ENCODE measurements at places on chromosomes 6 and 20.

- peaks cover 6% of the 10 kb centered on the region for H3K36me3 ChIP-seq
- ATAC-seq, result peak; percentile 25
- H3K27ac ChIP-seq, result peak overlapping the region; percentile 94
- no peaks in the 10 kb centered on the region for H3K27me3 ChIP-seq
Observed at GRCh38 chr6:107822176-107823046, 1.7 kb downstream of the SCML4 start.

GRCh38 chr6:53483423-53484353, 61.2 kb downstream of the GCLC start:
- ATAC-seq, result peak; percentile 49
- H3K27me3 ChIP-seq, result peaks cover 19% of the 10 kb centered on the region
- H3K4me3 ChIP-seq, result peak overlapping the region; percentile 11
- H3K36me3 ChIP-seq, result no peaks in the 10 kb centered on the region
- no peak overlapping the region for H3K27ac ChIP-seq

GRCh38 chr6:111536910-111537527, 54.0 kb upstream of the REV3L start:
- no peak overlapping the region for H3K4me3 ChIP-seq
- peaks cover 17% of the 10 kb centered on the region for H3K4me1 ChIP-seq
- peak overlapping the region; percentile 31 for H3K27ac ChIP-seq
- no peaks in the 10 kb centered on the region for H3K27me3 ChIP-seq
- no peaks in the 10 kb centered on the region for H3K36me3 ChIP-seq

DNA sequence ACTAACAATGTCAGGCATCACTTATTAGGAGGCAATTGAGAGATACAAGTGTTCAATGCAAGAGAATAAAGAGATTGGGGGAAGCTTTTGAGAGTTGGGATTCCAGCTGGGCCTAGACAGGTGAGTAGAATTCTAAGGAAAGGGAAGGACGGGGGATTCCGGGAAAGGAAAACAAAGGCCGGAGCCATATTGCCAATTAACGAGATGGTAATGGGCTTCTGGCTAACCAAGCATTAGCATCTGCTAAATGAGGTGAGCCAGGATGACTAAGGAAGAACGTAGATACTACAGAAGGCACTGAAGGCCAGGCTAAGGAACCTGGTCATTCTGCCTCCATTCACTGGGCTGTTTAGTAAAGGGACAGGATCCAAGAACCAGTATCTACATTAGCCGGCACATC, 10.5 kb downstream of the FYN start:
- H3K27me3 ChIP-seq, result no peaks in the 10 kb centered on the region
- peaks cover 97% of the 10 kb centered on the region for H3K36me3 ChIP-seq
- peaks cover 89% of the 10 kb centered on the region for H3K4me1 ChIP-seq

- H3K4me3 ChIP-seq, result peak within 1 kb of the TSS; percentile 81
- H3K36me3 ChIP-seq, result peaks cover 6% of the 10 kb centered on the region
- no peak within 1 kb of the TSS for H3K27ac ChIP-seq
- H3K27me3 ChIP-seq, result peaks cover 46% of the 10 kb centered on the region
- H3K4me1 ChIP-seq, result peaks cover 14% of the 10 kb centered on the region
Observed at GRCh38 chr6:3227363-3228045, at the start of gene TUBB2B. Gene TUBB2B (minus strand): TSS chr6:3227653. CDS start chr6:3227543, 110 bp downstream.

- peak; percentile 95 for ATAC-seq
- peaks cover 12% of the 10 kb centered on the region for H3K36me3 ChIP-seq
- H3K4me3 ChIP-seq, result peak overlapping the region; percentile 27
- peaks cover 20% of the 10 kb centered on the region for H3K4me1 ChIP-seq
- H3K27me3 ChIP-seq, result no peaks in the 10 kb centered on the region
Observed at GRCh38 chr6:90121982-90122381, 174.7 kb downstream of the BACH2 start.

DNA sequence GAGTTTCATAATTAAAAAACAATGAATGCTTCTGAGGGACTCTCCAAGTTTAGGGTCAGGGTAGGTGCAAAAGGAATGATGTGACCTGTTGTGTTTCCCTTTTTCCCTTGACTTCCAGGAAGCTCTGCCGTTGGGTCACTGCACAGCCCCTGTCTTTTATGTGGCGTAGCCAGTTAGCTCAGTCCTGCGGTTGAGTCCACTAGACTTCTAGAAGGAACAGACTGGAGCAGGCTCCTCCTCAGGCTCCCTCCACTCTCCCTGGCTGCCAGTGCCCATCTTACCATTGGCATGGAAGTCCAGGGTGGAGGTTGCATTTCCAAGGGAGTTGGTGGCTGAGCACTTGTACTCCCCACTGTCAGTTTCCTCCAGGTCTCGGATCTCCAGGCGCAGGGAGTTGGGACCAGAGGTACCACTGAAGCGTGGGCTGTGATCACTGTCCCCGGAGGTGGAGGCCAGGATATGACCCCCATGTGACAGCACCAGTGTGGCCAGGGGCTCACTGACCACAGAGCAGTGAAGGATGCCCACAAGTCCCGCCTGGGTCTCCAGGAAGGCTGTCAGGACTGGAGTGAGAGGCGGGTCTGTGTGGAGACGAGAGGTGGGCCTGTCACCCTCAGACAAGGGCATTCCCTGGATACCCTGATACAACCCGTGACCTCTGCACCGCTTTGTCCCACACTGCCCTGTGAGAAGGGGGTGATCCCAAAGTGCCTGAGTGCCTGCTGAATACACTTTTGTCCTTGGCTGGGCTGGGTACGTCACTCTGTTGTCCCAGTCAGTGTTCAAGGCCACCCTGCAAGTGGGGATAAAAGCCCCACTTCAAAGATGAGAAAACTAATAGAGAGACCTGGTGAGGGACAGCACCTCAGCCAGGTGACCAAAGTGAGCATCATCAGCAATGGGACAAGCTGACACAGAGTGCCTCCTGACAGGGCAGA, 11.1 kb downstream of the SIGLEC1 start:
- H3K27me3 ChIP-seq, result no peaks in the 10 kb centered on the region
- H3K4me1 ChIP-seq, result no peaks in the 10 kb centered on the region

DNA sequence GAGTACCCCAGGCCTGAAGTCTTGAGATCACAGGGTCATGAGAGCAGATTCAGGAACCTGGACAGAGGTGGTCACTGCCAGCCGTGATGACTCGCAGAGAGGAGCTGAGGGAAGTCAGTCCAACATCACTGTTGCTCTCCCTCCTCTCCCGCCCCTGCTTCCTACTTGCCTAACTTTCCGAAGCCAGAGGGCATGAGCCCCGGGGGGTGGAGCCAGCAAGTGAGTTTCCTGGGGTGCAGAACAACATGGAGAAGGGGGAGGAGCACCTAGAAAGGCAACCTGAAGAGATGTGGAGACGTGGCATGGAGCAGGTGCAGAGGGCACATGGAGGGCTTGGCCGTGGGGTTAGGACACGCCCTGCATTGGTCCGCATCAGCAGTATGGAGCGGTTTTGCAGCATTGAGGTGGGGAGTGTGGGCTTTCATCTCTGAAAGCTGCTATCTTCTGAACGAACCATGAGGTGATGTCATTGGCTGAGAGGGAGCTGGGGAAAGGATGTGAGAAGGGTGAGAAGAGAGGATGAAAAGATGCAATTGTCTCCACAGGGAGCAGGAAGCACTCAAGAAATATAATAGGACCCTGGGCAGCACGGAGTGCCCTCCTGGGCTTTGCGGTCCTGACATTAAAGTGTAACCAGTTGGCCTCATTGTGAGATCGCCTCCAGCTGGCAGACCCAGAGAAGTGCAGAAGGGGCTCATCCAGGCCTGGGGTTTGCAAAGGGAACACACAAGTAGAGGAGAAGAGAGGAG, 25.0 kb downstream of the GDAP1L1 start:
- ATAC-seq, result peak; percentile 26
- H3K4me3 ChIP-seq, result no peak overlapping the region
- no peaks in the 10 kb centered on the region for H3K36me3 ChIP-seq

GRCh38 chr20:32337937-32338661, 20.0 kb upstream of the ASXL1 start:
- no peaks in the 10 kb centered on the region for H3K27me3 ChIP-seq
- peaks cover 70% of the 10 kb centered on the region for H3K36me3 ChIP-seq
- no peak overlapping the region for H3K27ac ChIP-seq
- H3K4me3 ChIP-seq, result no peak overlapping the region

DNA sequence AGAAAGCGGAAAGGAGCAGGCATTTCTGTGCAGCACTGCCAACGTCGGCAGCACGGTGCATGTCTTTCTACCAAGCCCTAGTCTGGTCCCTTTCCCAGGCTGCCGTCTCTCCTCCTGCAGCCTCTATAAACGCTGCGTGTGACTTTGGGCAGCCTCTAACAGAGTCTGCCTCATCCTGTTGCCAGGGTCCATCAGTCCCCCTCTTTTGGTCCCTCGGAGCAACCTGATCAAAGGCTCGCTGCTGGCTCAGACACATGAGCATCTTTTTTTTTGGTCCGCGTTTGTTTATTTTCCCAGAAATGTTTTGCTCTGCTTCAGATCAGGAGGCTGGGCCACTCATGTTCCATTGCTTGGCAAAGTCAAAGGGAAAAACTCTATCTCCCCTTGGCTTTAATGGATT, 166.8 kb upstream of the CST7 start:
- H3K4me3 ChIP-seq, result no peak overlapping the region
- no peak for ATAC-seq
- H3K27ac ChIP-seq, result no peak overlapping the region

DNA sequence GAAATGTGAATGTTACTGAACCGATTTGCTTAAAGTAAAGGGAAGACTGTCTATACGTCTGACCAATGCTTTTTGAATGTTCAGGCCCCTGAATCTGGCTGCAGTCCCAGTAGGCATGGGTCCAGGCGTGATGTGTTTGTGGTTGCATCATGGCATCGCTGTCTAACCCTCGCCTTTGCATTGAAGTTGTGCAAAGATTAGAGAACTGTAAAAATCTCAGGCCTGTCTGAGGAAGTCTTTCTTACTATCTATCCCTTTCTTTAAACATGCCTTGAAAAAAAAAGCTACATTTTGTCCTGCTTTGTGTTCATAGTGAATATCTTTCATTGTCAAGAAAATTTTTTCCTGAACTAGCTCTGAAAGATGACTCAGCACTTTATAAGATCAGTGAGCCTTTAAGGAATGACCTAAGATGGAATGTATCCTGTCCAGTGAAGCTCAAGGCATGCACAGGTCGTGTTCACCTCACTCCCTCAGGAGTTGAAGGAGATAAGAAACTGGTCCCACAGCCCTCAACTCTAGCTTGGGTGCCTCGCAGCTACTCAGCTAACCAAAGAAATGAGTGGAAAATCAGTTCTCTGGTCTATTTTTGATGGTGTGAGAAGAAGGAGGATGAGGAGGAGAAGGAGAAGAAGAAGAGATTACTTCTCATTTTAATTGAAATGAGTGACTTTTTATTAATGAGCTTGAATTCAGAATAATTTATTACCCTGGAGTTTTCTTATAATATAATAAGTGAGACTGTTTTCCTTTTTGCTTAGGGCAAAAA, 48.6 kb downstream of the TPD52L1 start:
- peaks cover 4% of the 10 kb centered on the region for H3K27me3 ChIP-seq
- H3K27ac ChIP-seq, result no peak overlapping the region
- ATAC-seq, result no peak
- H3K4me3 ChIP-seq, result no peak overlapping the region

DNA sequence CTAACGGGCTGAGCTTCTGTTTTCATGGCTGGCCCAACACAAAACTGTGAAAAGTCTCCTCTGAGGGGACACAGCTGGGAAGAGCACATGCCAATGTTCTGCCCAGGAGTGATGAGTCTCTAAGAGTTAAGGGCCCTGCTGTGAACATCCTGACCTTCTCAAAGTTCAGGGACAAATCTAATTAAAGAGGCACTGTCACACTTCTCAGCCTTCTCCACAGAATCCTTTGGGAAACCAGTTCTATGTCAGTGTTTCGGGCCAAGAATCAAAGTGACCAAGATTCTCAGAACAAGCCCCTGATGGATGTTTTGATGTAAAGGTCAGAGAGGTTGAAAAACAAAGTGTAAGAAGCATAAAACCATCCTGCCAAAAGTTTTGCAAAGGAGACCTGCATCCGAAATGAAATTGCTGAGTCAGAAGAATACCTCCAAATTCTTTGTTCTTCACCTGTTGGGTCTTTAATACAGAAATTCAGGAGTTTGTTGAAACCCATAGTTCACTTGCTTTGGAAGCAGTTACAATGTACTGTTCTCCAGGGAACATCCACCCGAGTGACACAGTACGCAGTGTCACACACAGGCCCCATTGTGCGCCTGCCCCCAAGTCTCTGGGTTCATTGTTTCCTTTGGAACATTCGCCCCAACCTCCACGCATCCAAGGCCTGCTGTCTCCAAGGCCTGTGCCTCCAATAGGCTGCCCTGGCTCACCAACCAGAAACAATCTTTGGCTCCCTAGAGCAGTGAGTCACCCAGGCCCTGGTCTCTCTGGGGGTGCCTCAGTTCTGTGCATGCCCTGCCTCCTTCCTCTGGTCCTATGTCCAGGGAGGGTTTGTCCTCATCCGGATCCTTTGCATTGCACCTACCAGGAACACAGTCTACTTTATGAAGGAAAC, 65.5 kb upstream of the QKI start:
- ATAC-seq, result no peak
- no peaks in the 10 kb centered on the region for H3K27me3 ChIP-seq
- no peak overlapping the region for H3K27ac ChIP-seq
- no peak overlapping the region for H3K4me3 ChIP-seq
- no peaks in the 10 kb centered on the region for H3K36me3 ChIP-seq

DNA sequence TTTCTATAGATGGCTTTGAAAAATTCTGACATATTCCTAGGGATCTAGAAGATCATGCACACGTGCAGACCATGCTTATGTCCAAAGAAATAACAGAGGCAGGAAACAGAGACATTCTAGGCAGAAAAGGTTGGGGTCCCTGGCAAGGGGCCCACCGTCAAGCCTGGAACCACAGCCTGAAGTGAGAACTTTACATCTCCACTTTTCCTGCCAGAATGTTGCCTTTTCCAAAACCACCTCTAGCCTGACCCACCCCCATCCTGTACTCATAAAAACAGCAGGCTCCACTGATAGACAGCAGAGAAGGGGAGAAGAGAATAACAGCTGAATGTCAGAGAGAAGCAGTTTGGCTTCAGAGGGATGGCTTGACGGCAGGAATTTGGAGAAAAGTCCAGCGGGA, 257.3 kb upstream of the NT5E start:
- ATAC-seq, result no peak
- no peaks in the 10 kb centered on the region for H3K27me3 ChIP-seq
- H3K27ac ChIP-seq, result no peak overlapping the region
- no peak overlapping the region for H3K4me3 ChIP-seq
- no peaks in the 10 kb centered on the region for H3K4me1 ChIP-seq

- no peak overlapping the region for H3K4me3 ChIP-seq
- no peaks in the 10 kb centered on the region for H3K27me3 ChIP-seq
- peaks cover 36% of the 10 kb centered on the region for H3K36me3 ChIP-seq
- ATAC-seq, result no peak
Observed at GRCh38 chr6:34973547-34974248, 84.6 kb downstream of the ANKS1A start.

- H3K36me3 ChIP-seq, result no peaks in the 10 kb centered on the region
- peaks cover 31% of the 10 kb centered on the region for H3K27me3 ChIP-seq
- ATAC-seq, result no peak
- H3K27ac ChIP-seq, result no peak overlapping the region
- H3K4me1 ChIP-seq, result no peaks in the 10 kb centered on the region
Observed at GRCh38 chr6:165983112-165984072, 184.3 kb downstream of the TBXT start.

DNA sequence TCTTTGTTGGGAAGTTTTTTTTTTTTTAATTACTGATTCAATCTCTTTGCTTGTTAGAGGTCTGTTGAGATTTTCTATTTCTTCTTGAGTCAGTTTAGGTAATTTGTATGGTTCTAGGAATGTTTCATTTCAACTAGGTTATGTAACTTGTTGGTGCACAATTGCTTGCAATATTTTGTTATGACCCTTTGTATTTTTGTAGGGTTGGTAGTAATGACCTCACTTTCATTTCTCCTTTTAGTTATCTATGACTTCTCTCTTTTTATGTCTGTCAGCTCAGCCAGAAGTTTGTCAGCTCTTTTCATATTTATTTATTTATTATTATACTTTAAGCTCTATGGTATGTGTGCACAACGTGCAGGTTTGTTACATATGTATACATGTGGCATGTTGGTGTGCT, 51.1 kb upstream of the SLC24A3 start:
- no peak overlapping the region for H3K27ac ChIP-seq
- peaks cover 4% of the 10 kb centered on the region for H3K27me3 ChIP-seq
- H3K4me1 ChIP-seq, result no peaks in the 10 kb centered on the region
- no peak overlapping the region for H3K4me3 ChIP-seq

Measured in activated T-helper 17 cell treated with anti-CD3 and anti-CD28 coated beads, Interleukin-2, amount 50 U/mL, for 72 hours (primary cell).